ENCODE measurements at places on chromosomes 3 and 15. TPM values are rescaled to one million over a fixed set of nuclear protein-coding genes. Genes with fewer than 3 reads are reported as not detected.

- no peak overlapping the region for H3K4me3 ChIP-seq
- DNase-seq = no peak
- H3K27ac ChIP-seq = no peak overlapping the region
- H3K27me3 ChIP-seq = no peaks in the 10 kb centered on the region
- no peaks in the 10 kb centered on the region for H3K36me3 ChIP-seq
- no peaks in the 10 kb centered on the region for H3K4me1 ChIP-seq
Measured at GRCh38 chr15:101156509-101157159, 95.2 kb downstream of the CHSY1 start.

GRCh38 chr3:187434524-187434923, 66.3 kb downstream of the RTP4 start:
- no peak overlapping the region for H3K4me3 ChIP-seq
- H3K27ac ChIP-seq = no peak overlapping the region
- no peaks in the 10 kb centered on the region for H3K36me3 ChIP-seq
- no peak for DNase-seq
- H3K27me3 ChIP-seq = no peaks in the 10 kb centered on the region

DNA sequence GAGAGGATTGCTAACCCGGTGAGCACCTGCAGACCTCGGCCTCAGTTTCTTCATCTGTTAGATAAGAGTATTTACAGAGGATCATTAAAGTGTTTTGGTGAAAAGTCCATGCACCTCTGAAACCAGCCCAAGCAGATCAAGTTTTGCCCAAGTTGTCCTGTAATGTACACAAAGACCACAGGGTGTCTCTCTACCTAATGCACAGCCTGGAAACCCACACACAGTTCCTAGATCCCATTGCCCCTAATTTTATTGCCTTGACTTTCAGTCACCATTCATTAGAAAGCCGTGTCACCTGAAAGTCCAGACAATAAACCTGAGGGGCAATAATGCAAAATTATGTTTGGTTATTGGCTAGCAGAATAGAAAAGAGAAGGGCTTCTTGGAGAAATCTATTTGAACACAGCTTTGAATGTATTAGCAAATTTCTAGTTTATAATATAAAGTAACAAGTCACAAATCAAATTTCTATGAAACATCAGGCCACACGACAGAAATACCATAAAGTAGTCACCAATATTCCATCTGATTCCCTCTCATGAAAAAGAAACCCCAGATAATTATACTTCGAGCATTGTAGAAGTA, 161.3 kb upstream of the SLC2A2 start:
- no peaks in the 10 kb centered on the region for H3K36me3 ChIP-seq
- no peaks in the 10 kb centered on the region for H3K27me3 ChIP-seq
- DNase-seq = no peak
- no peak overlapping the region for H3K27ac ChIP-seq
- H3K4me1 ChIP-seq = peaks cover 6% of the 10 kb centered on the region

DNA sequence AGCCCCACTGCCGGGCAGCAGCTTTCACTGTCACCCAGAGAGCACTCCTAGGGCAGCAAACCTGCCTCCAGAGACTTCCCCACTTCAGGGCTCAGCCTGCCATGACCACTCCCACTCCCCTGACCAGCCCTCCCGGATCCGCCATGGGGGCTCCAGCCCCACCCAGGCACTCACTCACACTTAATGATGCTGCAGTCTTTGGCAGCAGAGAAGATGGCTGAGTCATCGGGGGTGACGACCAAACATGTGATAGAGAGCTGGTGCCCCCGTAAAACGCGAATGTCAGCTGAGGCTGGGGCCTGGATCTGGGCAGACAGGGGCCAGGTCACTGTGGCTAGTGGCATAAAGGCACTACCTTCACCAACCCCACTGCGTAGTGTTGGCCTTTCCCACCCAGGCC, 4.7 kb downstream of the RRP9 start:
- DNase-seq = no peak
- H3K4me3 ChIP-seq = no peak overlapping the region
- no peaks in the 10 kb centered on the region for H3K27me3 ChIP-seq

GRCh38 chr15:63233667-63234423, 43.6 kb upstream of the APH1B start:
- peaks cover 42% of the 10 kb centered on the region for H3K4me1 ChIP-seq
- H3K36me3 ChIP-seq = no peaks in the 10 kb centered on the region
- H3K27me3 ChIP-seq = no peaks in the 10 kb centered on the region
- no peak overlapping the region for H3K4me3 ChIP-seq

ARNT2 gene
- 8.1 TPM for total RNA-seq

NGLY1 gene
- total RNA-seq = 31.7 TPM

DNA sequence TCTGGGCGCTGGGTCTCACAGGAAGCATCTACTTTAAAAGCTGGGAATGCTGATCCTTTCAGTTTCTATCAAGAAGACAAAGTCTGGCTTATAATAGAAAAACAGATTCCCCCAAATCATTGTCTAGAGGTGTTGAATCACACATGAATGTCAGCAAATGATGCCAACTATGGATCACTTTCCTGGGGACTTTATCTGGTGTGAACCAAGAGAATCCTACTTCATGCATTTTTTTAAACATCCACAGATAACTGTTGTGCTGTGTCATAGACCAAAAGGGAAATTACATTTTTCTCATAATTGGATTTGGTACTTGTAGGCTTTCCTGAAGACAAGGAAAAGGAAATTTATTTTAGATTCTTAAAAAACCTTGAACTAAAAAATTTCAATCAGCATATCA, 132.7 kb downstream of the CD47 start:
- DNase-seq = no peak
- H3K27me3 ChIP-seq = no peaks in the 10 kb centered on the region
- H3K4me3 ChIP-seq = peak overlapping the region; percentile 23

GRCh38 chr15:30001602-30002001, 81.2 kb upstream of the GOLGA8J start:
- no peak overlapping the region for H3K27ac ChIP-seq
- no peaks in the 10 kb centered on the region for H3K4me1 ChIP-seq
- H3K4me3 ChIP-seq = no peak overlapping the region
- no peak for DNase-seq
- no peaks in the 10 kb centered on the region for H3K36me3 ChIP-seq
- H3K27me3 ChIP-seq = no peaks in the 10 kb centered on the region

Data from vagina (tissue), 2 donors.